ENCODE measurements at places on chromosomes 5 and 9. TPM values are rescaled to one million over a fixed set of nuclear protein-coding genes. Genes with fewer than 3 reads are reported as not detected.

DNA sequence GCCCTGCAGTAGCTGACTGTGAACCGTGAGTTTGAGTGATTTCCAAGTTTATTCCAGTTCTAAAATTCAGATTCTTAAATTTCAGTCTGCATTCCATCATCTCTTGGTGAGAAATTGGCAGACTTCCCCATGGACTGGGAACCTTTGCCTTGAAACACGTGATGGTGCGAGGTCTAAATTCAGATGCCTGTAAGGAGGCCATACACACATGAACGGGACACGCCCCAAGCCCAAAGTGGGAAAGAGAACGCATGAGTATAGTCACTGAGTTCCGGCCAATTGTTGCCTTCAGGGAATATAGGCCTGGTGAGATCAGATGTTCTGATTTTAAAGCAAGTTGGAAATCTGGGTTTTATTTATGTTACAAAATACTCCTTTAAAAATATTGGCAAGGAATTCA lies 1084.4 kb upstream of the WWC1 start:
- no peak for DNase-seq
- no peaks in the 10 kb centered on the region for H3K36me3 ChIP-seq
- H3K4me3 ChIP-seq = no peak overlapping the region
- no peak overlapping the region for H3K27ac ChIP-seq
- no peaks in the 10 kb centered on the region for H3K27me3 ChIP-seq
- H3K4me1 ChIP-seq = no peaks in the 10 kb centered on the region

- no peak for DNase-seq
- no peak overlapping the region for H3K4me3 ChIP-seq
- H3K27me3 ChIP-seq = no peaks in the 10 kb centered on the region
- no peaks in the 10 kb centered on the region for H3K36me3 ChIP-seq
Measured at GRCh38 chr5:171441246-171441791, 21.9 kb downstream of the FGF18 start.

OR1Q1 gene
- 0.44 TPM for total RNA-seq

DNA sequence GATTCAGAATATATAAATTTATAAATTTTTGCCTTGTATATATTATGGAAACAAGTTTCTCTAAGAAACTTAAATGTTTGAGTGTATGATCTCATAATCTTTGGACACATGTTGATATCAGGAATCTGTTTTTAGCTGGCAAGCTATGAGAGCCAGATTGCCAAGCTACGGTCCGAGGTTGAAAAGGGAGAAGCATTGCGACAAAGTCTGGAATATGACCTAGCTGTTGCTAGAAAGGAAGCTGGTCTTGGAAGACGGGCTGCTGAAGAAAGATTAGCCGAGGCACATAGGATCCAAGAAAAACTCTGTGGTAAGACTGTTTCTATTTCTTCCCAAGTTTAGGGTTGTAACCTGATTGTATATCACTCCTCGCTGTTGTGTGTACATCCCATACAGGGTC lies 25.9 kb downstream of the CCDC171 start:
- no peaks in the 10 kb centered on the region for H3K4me1 ChIP-seq
- no peak for DNase-seq
- no peaks in the 10 kb centered on the region for H3K36me3 ChIP-seq

GRCh38 chr5:32754284-32754683 lies 43.2 kb downstream of the NPR3 start:
- H3K27me3 ChIP-seq = no peaks in the 10 kb centered on the region
- no peaks in the 10 kb centered on the region for H3K36me3 ChIP-seq
- DNase-seq = no peak
- H3K4me1 ChIP-seq = no peaks in the 10 kb centered on the region
- no peak overlapping the region for H3K27ac ChIP-seq
